ENCODE measurements at places on chromosomes 2 and 18.

DNA sequence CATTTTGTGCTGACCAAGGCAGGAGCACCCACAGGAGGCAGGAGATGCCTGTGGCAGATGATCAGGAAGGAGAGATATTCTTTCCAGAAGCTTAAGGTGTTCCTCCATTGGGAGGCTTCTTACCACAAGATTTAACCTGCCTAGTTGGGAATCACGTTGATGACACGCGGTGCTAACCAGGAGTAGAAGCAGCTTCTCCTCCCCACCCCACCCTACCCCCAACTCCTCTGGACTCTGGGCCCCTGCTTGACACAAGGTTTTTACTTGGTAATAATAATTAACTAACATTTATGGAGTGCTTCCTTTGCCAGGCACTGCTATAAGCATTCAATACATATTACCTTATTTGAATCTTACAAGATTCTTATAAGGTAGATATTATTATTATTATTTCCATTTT, 62.5 kb upstream of the PAPOLG start:
- no peak for DNase-seq

DNA sequence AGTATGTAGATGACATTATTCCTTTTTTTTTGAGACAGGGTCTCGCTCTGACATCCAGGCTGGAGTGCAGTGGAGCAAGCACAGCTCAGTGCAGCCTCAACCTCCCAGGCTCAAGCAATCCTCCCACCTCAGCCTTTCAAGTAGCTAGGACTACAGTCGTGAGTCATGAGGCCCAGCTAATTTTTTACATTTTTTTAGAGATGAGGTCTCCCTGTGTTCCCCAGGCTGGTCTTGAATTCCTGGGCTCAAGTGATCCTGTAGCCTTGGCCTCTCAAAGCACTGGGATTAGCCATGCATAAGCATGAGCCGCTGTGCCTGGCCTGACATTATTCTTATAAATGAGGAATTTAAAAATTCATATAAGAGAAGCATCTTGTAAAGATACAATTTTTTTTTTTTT, 86.9 kb downstream of the FAM117B start:
- no peak for DNase-seq

- DNase-seq: no peak
Observed at GRCh38 chr2:131154647-131155046, 49.5 kb downstream of the PLEKHB2 start.

DNA sequence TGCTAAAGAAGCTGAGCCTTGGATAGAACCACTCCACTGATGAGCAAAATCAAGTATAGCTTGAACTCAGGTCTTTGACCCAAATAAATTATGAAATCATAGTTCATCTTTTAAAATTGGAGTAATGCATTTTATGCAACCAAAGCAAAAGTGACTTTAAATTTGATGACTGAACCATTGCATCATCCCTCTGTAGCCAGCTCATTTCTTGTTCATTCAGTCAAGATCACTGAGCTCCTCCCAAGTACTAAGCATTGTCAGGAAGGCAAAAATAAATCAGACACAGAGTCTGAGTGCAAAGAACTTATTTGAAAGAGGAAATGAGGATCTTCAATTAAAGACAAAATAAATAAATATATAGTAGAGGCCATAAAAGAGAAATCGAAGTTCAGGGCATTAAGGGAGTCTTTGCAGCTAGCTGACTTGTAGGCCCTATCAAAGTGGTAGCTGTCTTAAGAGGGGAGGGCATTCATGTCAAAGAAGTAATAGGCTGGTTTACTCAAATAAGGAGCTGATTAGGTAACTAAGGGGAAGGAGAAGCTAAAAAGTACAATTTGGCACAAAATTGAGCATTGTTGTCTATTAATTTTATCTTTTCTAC, 411.8 kb downstream of the MTX2 start:
- no peak for DNase-seq

- DNase-seq: no peak
Observed at GRCh38 chr2:144948205-144948855, 428.4 kb upstream of the ZEB2 start.

DNA sequence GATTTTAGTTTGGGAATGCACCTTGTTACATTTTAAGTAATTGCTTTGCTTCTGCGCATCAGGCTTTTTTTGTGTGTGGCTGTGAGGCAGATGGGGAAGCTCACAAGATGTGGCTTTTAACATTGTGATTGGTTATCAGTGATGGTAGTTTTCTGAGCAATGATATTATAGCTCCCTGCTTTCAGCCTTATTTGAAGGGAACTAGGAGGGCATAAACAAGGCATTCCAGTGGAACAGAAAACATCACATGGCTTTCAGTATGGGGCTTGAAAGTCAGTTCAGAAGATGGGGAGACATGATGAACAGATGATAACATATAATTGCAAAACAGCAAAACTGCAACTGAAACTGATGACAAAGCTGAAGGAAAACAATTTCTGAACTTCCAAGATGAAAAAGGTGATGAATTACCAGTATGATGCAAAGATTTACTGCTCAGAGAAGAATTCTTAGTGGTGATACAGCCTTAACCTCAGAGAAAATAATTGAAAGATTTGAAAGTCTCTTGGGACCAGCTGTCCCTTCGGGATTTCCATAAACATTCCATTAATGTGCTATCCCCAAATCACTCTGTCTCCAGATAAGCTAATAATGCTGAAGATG, 439.7 kb downstream of the RND3 start:
- no peak for DNase-seq

- DNase-seq: no peak
Observed at GRCh38 chr2:70128005-70128404, 40.7 kb downstream of the PCBP1 start.

- DNase-seq: no peak
Observed at GRCh38 chr2:68411397-68412126, 46.5 kb downstream of the PLEK start.

DNA sequence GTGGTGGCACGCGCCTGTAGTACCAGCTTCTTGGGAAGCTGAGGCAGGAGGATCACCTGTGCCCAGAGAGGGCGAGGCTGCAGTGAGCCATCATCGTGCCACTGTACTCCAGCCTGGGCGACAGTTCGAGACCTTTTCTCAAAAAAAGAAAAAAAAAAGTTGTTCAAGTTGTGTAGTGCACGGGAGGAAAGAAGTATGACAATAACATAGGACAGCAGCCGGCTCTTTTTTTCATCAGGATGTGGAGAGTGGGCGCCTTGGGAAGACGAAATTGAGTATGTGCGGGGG, 36.5 kb downstream of the PCBP1 start:
- DNase-seq: no peak

DNA sequence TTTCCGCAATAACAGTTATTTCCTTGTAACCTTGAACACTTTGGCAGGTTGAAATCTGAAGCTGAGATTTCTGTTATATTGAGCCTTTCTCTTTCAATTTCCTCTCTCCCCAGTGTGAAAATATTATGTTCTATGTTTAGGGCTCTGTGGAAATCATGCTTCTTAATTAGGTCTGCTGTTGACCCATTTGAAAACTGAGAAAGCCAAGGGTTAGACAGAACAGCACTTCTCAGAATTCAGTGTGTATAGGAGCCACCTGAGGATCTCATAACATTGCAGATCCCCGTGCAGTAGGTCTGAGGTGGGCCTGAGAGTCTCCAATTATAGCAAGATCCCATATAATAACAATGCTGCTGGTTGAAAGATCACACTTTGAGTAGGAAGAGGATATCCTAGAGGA, 230.2 kb upstream of the NT5C1B start:
- DNase-seq: no peak

GRCh38 chr2:60840880-60841279, 40.5 kb upstream of the REL start:
- DNase-seq: no peak

Measured in stimulated activated CD4-positive, alpha-beta T cell treated with anti-CD3 and anti-CD28 coated beads, Interleukin-1b, Interleukin-23, amount 100 ng/mL, for 1 hour (primary cell).